Urothelium cell line (cell line): ENCODE measurements at places on chromosomes 3 and 15.

- DNase-seq: no peak
These were observed 2.9 kb downstream of the SLC22A13 start for GRCh38 chr3:38268522-38268921.

DNA sequence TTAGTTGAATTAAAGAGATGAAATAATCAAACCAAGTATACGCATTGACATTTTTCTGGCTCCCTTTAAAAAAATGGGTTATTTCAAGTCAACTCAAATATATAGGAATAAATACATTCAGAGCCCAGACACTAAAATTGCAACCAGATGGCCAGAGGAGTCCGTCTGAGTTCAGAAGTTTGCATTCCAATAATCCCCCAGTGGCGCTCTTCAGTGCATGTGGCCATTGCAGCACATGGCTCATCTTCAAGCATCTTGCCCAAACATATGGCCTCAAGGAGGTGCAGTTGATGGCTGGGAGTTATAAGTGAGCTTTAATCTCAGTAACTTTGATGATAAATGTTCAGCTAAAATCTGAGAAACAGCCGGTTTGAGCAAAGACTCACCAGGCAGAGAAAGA lies 295.8 kb upstream of the LRRN1 start:
- no peak for DNase-seq

- DNase-seq: no peak
These were observed 647.8 kb upstream of the CCDC54 start for GRCh38 chr3:106729481-106729880.

GRCh38 chr15:33985287-33985686 lies 17.0 kb downstream of the CHRM5 start:
- no peak for DNase-seq

GRCh38 chr15:88708655-88709054 lies 69.8 kb downstream of the ISG20 start:
- DNase-seq: no peak

- no peak for DNase-seq
These were observed 383.9 kb upstream of the DPH6 start for GRCh38 chr15:35929740-35930444.

DNA sequence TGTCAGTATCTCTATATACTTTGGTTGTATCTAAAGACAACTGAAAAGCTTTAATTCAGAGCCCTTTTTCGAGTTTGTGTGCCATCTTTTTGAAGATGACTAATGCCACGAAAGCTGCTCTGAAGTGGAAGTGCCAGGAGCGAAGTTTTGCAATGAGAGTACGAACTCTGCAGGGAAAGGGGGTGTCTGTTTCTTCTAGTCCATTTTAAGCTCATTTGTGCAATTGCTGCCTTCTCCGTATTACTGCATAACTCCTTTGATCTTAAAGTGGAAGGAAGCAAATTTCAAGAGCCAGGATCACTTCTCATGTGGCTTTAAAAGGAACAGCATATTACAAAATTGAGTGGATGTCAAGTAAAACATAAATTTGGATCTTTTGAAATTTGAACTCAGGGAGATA lies 245.3 kb downstream of the FEZF2 start:
- no peak for DNase-seq

DNA sequence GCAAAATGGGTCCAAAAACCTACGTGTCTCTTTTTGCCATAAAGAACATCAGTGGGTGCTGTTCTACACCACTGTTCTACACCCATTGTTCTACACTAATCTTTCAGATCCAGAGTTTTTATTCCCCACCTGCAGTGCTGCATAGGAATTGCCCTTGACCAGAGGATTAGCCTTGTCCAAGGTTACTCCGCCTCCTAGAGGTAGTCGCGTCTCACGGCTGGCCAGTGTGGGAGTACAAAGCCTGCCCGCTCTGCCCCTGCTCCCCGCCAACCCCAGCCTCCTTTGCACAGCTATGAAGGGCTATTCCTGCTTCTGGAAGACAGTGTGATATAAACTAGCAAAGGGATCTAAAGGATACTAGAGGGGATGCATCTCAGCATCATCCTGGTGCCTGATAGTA lies 222.1 kb upstream of the LMCD1 start:
- DNase-seq: no peak
